ENCODE measurements at places on chromosomes 1 and 21.

DNA sequence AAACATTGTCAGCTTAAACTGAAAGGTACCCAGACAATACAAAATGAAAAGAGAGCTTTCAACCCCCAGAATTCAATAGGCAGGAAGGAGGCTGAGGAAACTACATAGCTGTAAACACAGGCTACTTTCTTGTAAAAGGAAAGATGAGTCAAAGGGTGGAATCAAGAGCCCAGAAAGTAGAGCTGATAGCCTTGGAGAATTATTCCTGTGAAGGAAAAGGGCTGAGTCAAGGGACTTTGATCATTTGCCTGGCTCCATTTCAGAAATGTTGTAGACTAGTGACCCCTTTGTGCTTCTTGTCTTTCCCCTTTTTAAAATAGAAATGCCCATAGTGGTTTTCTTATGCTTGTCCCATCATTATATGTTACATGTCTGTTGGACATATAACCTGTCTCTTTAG lies 597.6 kb downstream of the ADGRL2 start:
- no peak for DNase-seq

DNA sequence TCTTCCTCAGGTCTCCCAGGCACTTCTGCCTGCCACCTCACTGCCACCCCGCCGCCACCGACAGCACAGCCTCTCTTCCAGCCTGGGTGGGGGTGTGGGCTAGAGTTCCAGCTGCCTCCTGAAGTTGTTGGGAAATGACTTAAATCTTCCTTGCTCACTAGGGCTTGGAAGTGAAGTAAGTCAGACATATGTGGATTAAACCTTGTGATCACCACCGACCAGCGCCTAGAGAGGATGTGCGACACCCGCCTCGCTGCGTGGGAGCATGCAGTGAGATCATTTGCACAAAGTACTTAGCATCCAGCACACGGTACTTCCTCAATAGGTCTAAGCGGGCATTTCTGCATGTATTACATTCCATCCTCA lies 71.4 kb upstream of the FAM20B start:
- DNase-seq: no peak

DNA sequence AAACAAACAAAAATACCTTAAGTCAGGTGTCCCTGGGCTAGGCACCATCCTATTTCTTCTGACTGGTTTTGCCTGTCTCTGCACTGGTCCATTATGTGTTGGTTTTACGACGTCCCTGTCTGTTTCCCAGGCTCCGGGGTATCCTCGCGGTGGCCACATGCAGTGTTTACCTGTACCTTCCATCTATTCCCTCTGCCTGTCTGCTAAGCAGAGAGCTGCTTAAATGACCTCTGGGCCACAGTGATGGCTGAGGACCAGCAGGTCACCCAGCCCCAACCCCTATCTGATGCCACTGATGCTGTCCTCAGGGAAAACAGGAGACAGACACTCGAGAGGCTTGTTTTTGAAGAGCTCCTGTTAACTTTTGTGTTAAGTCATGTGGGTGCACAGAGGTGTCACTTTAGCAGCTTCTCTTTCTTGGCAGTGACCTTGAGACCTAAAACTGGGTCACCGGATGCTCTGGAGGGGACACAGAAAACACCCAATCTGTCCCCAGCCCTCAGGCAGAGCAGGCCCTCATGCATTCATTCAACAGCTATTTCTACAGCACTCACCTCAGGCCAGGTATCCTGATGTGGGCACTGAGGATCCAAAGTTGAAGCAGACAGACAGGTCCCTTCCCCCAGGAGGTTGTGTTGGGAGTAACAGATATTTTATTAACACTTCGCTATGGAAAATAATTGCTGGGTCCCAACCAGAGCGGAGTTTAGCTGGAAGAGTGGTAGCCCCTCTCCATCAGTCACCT lies 4.4 kb upstream of the EFHD2 start:
- no peak for DNase-seq

- no peak for DNase-seq
These were observed 211.5 kb downstream of the TTLL7 start for GRCh38 chr1:83787246-83787998.

DNA sequence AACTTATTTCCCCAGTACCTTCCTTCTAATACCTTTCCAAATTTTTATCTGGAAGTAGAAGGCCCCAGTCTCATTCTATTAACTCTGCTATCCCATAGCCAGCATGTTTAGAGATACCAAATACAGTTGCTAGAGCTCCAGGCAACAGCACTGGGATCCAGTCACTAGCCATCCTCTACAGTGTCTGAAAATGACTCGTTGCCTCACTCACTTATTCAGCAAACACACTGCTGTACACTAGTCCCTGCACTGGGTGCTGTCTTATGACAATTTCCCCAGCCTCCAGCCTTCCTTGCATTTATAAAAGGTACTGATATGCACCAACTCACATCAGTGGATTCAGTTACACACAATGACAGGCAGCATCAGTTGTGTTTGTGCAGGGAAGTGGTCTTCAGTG lies 179.0 kb downstream of the DSCAM start:
- DNase-seq: no peak

GRCh38 chr1:223849352-223850254 lies 3.9 kb upstream of the TP53BP2 start:
- DNase-seq: no peak

DNA sequence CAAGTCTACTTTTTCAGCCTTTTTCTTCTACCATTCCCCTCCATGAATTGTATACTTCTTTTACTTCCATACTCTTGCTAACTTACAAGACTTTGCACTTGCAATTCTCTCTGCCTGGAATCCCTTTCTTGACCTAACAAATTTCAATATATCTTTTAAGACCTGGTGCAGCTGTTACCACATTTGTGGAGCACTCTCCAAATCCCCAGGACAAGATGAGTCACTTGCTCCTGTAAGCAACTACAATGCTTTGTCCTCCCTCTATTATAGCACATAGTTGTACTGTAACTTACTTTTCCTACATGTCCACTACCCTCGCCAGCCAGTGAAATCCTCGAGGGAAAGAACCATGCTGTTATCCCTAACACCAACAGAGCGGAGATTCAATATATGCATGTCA lies 43.1 kb downstream of the WARS2 start:
- no peak for DNase-seq

- DNase-seq: no peak
These were observed 561 bp upstream of the ARHGEF19 start for GRCh38 chr1:16213013-16213412.

DNA sequence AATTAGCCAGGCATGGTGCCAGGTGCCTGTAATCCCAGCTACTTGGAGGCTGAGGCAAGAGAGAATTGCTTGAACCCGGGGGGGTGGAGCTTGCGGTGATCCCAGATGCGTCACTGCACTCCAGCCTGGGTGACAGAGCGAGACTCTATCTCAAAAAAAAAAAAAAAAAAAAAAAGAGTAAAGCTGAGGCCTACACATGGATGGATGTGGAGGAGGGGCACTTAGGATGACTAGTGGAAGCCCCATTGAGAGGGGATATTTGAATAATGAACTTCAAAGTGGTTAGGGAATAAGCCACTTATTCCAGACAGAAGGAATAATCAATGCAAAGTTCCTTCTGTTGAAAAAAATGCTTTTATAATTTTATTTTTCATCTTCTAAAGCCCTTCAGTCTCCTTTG lies 51.4 kb downstream of the PTBP2 start:
- DNase-seq: no peak

- DNase-seq: no peak
These were observed at the start of gene GNG4 for GRCh38 chr1:235649368-235650163. GNG4 (minus strand) TSS chr1:235649784; CDS start chr1:235583838, 65,946 bp downstream.

DNA sequence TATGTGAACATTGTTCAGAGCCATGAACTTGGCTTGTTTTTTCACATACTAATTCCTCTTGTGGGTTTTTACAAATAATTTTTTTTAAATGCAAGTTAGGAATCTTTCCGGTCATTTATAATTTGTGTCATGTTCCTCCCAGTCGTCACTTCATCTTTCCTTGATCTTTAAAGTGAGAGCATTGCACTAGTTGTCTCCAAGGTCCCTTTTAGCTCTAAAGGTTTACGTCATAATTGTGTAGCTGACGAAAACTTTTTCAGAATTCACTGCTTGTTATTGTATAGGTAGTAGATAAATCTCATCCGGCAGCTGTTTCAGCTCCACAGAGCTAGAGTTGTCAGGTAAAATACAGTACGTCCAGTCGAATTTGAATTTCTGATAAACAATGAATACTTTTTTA lies 33.6 kb downstream of the SOAT1 start:
- DNase-seq: no peak

DNA sequence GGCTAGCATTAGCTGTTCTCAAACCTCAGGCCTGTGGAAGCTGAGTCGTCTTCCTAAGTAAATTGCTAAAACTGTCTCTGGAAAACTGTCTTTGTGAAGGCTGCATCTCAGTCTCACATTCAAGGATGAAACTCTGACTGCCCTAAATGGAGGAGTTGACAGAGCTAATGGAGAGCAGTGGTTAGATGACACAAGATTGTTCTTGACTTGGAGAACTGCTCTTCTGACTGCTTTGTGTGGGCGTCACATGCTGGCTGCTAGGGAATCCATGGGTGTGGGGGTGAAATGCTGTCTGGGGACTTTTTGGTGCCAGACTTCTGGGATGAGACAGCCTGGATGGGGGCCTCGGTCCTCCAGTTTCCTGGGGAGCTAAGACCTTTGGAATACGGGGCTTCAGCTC lies 24.5 kb upstream of the TSPAN2 start:
- no peak for DNase-seq

GRCh38 chr1:22326372-22326915 lies 125.2 kb upstream of the ZBTB40 start:
- no peak for DNase-seq

DNA sequence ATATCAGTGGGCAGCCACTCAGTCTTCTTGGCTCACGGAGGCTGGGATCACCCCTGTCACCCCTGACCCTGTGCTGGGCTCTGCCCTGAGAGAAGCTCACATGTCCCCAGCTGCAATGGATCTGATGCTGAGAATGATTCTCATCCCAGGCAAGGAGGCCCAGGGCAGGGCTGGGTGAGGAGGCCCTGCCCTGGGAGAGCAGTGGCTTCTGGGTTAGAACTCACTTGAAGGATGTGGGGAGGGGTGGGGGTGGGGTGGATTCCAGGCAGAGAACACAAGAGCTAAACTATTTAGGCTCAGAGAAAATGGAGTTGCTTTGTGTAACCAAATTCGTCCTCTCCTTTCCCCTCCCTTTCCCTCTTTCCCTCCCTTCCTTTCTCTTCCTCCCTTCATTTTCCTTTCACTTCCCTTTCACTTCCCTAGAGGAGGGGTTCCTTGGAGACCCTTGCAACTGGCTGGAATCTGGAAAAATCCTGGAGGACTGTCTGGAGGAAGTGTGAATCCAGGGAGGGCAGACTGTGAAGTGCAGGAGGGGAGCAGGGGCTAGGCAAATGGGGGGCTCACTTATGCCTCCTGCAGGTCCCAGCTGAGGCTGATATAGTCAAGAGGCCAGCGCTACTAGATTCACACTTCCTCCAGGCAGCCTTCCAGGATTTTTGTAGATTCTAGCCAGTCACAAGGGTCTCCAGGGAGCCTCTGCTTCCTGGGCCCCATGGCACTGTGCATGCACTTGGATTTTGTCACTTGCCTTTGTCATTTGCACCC lies 47.0 kb downstream of the IGSF21 start:
- no peak for DNase-seq

DNA sequence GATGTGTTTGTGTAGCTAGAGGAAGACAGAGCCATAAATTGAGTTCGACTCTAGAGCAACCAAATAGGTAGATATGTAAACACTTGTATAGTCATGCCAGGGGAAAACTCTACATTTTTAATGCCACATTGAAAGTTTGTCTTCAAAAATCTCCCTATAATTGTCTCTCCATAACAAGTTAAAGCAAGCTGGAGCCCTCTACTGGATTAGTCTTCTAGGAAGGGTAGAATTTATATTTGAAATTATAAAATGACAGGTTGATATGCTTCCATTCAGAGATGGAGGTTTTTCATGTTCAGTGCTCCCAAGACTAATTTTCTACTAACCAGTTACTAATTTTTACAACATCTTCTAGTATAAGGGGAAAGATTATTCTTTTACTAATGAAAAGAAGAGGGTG lies 13.1 kb upstream of the COL24A1 start:
- DNase-seq: no peak

- DNase-seq: no peak
These were observed 29.9 kb upstream of the PUM1 start for GRCh38 chr1:31095298-31095981.

DNA sequence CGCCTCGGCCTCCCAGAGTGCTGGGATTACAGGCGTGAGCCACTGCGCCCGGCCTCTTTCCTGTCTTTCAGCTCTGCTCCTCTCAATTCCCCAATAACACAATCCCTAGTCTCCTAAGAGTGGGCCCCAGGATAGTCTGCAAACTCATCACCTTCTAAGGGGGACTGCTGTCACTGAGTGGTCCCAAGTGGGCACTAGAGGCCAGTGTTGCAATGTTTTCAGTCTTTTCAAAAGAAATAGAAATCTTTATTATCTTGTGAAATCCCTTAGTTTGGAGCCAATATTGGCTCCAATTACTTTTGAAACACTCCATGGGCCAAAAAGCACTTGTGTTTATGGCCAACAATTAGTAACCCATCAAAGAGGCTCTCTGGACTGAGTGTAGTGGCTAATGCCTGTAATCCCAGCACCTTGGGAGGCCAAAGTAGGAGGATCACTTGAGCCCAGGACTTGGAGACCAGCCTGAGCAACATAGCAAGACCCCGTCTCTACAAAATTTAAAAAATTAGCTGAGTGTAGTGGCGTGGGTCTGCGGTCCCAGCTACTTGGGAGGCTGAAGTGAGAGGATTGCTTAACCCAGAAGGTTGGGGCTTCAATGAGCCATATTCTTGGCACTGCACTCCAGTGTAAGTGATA lies 28.6 kb upstream of the ZNF697 start:
- DNase-seq: no peak

DNA sequence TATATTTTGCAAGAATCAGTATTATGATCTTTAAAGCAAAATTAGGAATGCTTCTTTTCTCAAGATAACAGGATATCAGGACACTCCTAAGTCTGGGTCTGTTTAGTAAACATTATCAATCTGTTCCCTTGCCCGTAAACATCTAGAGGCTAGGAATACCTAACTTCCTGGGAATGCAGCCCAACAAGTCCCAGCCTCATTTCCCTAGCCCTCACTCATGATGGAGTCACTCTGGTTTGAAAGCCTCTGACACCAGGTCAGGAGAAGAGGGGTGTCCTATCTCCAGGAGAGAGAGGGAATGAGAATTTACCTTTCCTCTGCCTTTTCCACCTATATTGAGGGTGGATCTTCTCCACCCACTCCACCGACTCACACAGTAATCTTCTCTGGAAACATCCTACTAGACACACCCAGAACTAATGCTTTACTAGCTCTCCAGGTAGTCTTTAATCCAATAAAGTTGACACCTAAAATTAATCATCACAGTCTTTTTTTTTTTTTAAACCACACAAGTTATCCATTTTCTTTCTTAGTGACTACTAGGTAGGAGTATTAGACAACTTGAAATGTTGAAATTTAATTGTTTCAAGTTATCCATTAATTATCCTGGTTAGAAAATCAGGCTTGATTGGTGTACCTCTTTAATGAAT lies 659.3 kb downstream of the USP25 start:
- DNase-seq: no peak

All from NCI-H1417 treated with DMSO at 0.1 percent for 48 hours (cell line).